ENCODE measurements at places on chromosomes 5 and 9. TPM values are rescaled to one million over a fixed set of nuclear protein-coding genes. Genes with fewer than 3 reads are reported as not detected.

PLAC8L1 gene
- polyA plus RNA-seq, result 0.55 TPM

GRCh38 chr9:134403292-134403681 lies 77.0 kb downstream of the RXRA start:
- H3K4me1 ChIP-seq, result peaks cover 27% of the 10 kb centered on the region
- H3K27ac ChIP-seq, result no peak overlapping the region
- H3K36me3 ChIP-seq, result no peaks in the 10 kb centered on the region
- DNase-seq, result no peak
- no peak overlapping the region for H3K4me3 ChIP-seq

DNA sequence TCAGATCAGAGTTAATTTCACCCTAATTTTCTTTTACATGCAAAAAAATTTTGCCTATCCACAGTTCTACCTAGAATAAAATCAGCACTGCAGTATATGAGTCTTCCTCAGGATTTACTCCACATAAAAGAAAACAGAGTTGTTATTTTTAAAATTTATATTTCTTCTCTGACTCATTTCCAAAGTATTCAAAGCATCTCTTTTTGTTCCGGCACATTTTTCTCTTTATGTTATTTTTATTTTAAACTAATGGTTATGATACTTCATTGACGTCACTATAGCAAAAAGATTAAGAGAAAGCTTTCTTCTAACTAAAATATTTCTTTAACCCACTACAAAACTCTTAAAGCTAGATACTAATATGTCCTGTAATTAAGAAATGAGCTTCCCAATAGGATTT lies 590.4 kb downstream of the PRELID2 start:
- DNase-seq, result no peak
- peak overlapping the region; percentile 56 for H3K27ac ChIP-seq
- no peaks in the 10 kb centered on the region for H3K36me3 ChIP-seq
- H3K27me3 ChIP-seq, result no peaks in the 10 kb centered on the region
- H3K4me3 ChIP-seq, result no peak overlapping the region

DNA sequence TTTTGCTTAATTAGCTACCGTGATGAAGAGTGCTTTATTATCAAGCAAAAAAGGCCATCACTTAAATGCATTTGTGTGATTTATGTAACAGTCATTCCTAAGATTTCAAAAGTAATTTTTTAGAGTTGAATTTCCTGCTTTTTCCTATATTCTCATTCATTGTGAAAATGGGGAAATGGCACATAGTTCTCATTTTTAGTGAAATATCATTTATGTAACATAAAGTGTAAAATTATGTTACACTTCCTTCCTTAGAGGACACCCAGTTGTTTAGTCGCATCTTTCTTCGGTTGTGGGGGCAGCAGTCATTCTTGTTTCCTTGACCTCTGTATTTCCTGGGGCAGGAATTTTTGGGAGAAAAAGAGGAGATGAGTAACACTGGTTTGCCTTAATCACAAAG lies 142.8 kb downstream of the MAST4 start:
- no peak for DNase-seq
- H3K36me3 ChIP-seq, result no peaks in the 10 kb centered on the region
- H3K27ac ChIP-seq, result no peak overlapping the region
- H3K4me1 ChIP-seq, result no peaks in the 10 kb centered on the region

DNA sequence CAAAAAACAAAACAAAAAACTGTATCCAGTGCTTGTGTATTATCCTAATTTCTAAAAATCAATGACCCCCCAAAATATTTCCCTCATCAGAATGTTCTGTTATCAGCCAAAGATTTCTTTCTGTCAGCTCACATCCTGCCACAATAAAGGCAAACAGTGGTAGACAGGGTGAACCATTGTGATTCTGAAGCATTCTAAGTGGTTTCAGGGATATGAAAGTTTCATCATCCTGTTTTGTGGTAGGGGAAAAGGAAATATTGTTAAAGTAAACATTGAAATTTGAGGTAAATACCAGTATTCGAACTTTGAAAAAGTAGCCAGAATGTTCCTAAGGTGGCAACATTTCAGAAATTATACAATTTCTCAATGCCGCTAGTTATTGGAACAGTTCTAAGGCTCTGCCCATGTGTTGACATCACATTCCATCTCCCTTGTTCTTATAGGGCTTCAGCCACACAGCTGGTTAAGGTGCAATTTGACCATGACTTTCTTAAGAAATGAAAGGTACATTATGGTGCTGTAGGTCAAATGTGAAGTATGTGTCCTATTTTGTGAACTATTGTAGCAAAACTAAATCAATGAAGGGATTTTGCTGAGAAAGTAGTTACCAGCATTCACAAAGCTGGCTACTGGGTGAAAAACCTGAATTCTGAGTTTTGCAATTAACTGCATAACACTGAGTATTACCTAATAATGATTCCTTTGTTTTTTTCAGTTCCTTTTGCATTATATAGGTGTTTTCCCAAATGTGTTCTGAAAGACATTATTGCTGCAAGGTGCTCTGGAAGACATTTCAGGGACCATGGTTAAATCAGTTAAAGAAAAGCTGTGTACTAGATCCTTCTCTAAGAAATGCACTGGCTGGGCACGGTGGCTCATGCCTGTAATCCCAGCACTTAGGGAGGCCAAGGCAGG lies 107.6 kb upstream of the RASGRF2 start:
- no peaks in the 10 kb centered on the region for H3K4me1 ChIP-seq
- H3K27ac ChIP-seq, result no peak overlapping the region
- H3K4me3 ChIP-seq, result no peak overlapping the region
- no peaks in the 10 kb centered on the region for H3K27me3 ChIP-seq
- DNase-seq, result no peak

DNA sequence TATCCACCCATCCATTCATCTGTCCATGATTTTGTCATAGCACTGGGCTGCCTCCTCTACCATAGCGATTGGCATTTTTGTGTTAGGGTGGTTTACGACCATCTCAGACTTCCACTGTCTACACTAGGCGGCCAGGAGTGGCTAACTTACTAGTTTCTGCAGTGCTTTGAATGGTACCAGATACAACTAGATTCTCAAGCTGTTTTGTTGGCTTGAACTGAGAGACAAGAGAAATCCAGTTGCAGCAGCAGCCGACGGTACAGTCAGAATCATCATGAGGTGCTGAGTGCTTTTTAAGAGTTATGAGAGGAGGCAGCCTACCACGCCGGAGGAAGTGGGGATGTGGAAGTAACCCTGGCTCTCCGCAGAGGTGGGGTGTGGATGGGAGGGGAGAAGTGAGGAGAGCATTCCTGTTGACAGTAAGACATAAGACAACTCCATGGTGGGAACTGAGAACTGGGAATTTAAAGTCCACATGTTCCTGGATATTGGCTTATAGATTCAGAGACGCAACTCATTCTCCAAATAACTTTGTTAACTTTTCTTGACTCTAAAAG lies 27.9 kb downstream of the COL5A1 start:
- no peaks in the 10 kb centered on the region for H3K27me3 ChIP-seq
- H3K36me3 ChIP-seq, result peaks cover 51% of the 10 kb centered on the region
- peaks cover 38% of the 10 kb centered on the region for H3K4me1 ChIP-seq

DNA sequence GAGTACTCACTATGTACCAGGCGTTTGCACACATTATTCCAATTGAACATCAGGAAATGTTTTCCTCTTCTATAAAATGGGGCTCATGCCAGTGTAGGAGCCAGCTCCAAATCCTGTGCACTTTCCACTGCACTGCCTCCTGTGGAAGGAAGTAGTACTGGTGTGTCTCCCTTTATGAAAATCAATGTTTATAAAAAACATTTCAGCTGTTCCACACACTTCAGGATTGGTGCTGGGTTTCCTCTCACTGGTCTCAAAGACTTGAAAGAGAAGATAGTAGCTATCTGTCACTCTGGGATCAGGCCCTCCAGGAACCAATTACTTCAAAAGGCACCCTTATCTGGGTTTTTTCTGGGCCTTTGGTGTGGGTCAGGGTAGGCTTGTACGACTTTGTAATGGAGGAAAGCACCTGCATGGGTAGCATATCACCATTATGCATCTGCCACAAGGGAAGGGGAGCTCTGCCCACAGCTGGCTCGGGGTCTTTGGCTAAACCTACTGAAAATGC lies 32.5 kb downstream of the RAB14 start:
- H3K4me1 ChIP-seq, result no peaks in the 10 kb centered on the region
- peaks cover 54% of the 10 kb centered on the region for H3K36me3 ChIP-seq
- H3K27ac ChIP-seq, result no peak overlapping the region
- DNase-seq, result peak; percentile 18
- no peak overlapping the region for H3K4me3 ChIP-seq
- H3K27me3 ChIP-seq, result no peaks in the 10 kb centered on the region

DNA sequence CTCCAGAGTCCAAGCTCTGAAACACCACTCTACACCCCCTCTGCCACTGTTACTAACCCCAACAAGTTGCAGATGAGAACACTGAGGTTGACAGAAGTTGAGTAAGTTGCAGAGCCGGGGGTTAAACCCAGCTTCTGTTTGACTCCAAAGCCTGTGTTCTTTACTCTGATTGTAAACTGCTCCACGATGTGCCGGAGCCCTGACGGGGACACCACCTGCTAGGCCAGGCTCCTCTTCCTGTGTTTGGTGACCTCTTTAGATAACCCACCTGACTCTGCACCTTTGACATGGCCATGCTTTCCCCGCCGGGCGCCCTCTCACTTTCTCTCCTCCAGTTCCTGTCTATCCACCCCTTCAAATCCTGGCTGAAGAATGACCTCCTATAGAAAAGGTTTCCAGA lies 96.7 kb downstream of the PAX5 start:
- H3K36me3 ChIP-seq, result no peaks in the 10 kb centered on the region
- H3K27me3 ChIP-seq, result no peaks in the 10 kb centered on the region
- H3K27ac ChIP-seq, result no peak overlapping the region
- peaks cover 11% of the 10 kb centered on the region for H3K4me1 ChIP-seq
- H3K4me3 ChIP-seq, result no peak overlapping the region

DNA sequence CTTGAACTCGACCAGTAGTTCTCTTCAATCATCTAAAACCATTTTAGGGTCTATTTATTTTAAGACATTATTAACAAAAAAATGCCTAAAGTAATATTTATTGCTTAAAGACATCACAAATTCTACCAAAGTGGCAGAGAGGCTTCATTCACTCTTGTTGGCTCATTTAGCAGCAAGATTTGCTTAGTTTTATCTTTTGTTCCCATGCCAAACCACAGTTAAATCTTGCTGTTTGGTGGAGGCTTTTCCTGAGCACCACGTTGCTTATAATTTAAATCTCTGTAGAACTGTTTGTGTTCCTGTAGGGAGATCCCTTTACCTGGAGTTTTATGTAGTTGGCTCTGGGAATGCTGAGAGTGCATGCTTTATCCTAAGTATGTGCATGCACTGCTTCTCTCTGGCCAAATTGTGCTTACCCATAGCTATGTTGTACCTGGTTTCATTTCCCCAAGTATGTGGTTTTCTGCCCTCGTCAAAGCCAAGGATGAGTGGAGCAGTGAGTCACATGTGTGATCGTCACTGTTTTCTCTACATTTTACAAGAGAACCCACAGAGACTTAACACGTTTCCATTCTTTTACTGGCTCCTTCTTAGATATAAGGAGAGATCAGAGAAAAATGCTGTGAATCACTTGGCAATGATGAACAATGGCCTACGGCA lies 42.1 kb upstream of the MAST4 start:
- H3K4me1 ChIP-seq, result no peaks in the 10 kb centered on the region
- no peak for DNase-seq
- no peak overlapping the region for H3K27ac ChIP-seq
- H3K4me3 ChIP-seq, result no peak overlapping the region
- H3K36me3 ChIP-seq, result no peaks in the 10 kb centered on the region

DMRT3 gene
- polyA plus RNA-seq, result not detected

MAP1B gene
- 47.5 TPM for polyA plus RNA-seq

- H3K4me3 ChIP-seq, result no peak overlapping the region
- H3K4me1 ChIP-seq, result no peaks in the 10 kb centered on the region
- DNase-seq, result no peak
- H3K36me3 ChIP-seq, result no peaks in the 10 kb centered on the region
These were observed 75.1 kb downstream of the MAST4 start for GRCh38 chr5:66671305-66671704.

DNA sequence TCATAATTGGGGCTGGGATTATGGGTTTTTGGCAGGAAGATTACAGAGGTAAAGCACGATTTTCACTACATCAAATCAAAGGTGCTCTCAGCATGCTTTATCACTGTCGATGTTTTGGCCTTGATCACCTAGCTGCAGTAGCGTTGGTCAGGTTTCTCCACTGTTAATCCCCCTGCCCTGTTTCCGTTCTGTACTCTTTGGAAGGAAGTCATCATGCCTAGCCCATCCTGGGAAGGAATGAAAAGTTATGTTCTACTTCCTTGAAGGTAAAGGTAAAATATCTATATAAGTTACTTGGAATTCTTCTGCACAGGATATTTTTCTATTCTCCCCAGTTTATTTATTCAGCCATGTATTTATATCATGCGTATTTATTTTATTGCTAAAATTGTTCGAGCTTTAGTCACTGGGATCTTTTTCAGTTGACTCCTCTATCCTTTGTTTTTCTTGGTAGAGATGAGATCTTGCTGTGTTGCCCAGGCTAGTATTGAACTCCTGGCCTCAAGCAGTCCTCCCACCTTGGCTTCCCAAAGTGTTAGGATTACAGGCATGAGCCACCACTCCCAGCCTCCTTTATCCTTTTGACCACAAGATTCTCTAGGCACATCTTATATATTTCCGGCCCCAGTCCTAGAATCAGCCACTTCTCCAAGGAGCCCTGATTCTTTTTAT lies 25.3 kb downstream of the FAF2 start:
- peaks cover 8% of the 10 kb centered on the region for H3K36me3 ChIP-seq
- no peak overlapping the region for H3K4me3 ChIP-seq
- H3K27ac ChIP-seq, result peak overlapping the region; percentile 72
- DNase-seq, result no peak
